ENCODE measurements at places on chromosomes 12 and 14.

DNA sequence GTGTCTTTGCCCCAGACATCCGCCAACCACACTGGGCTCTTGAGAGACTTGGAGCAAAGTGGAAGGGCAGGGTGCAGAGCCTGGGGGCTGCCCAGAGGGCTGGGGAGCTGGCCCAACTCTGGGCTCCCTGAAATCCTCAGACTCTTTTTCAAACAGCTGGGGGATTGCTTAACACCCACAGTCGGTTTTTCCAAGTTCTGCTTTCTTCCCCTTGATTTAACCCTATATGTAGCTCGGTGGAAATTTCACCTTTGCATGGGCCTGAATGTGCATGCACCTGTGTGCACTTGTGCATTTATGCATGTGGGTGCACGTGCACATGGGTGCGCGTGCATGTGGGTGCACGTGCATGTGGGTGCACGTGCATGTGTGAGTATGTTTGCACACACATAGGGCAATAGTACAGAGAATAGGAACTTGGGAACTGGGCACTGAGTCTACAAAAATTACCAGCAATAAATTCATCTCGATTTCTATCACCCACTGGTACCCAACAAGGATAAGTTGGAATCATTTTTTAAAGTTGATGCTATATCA lies 52.3 kb upstream of the RFLNA start:
- H3K4me1 ChIP-seq: no peaks in the 10 kb centered on the region
- no peak overlapping the region for H3K4me3 ChIP-seq
- no peak overlapping the region for H3K27ac ChIP-seq
- DNase-seq: no peak
- H3K27me3 ChIP-seq: no peaks in the 10 kb centered on the region
- H3K36me3 ChIP-seq: no peaks in the 10 kb centered on the region

- no peak for DNase-seq
- no peak overlapping the region for H3K4me3 ChIP-seq
- no peaks in the 10 kb centered on the region for H3K36me3 ChIP-seq
Observed at GRCh38 chr12:85278598-85279448, 1.2 kb upstream of the ALX1 start.

GRCh38 chr12:97616946-97617345 lies 154.3 kb downstream of the RMST start:
- no peak overlapping the region for H3K27ac ChIP-seq
- no peaks in the 10 kb centered on the region for H3K27me3 ChIP-seq
- H3K36me3 ChIP-seq: no peaks in the 10 kb centered on the region
- H3K4me1 ChIP-seq: no peaks in the 10 kb centered on the region

- peaks cover 6% of the 10 kb centered on the region for H3K4me1 ChIP-seq
- no peak overlapping the region for H3K4me3 ChIP-seq
- no peaks in the 10 kb centered on the region for H3K27me3 ChIP-seq
Observed at GRCh38 chr12:2544230-2544629, 250.5 kb upstream of the FKBP4 start.

Measured in lung (tissue), 17 donors.